ENCODE measurements at places on chromosomes 13 and 19.

DNA sequence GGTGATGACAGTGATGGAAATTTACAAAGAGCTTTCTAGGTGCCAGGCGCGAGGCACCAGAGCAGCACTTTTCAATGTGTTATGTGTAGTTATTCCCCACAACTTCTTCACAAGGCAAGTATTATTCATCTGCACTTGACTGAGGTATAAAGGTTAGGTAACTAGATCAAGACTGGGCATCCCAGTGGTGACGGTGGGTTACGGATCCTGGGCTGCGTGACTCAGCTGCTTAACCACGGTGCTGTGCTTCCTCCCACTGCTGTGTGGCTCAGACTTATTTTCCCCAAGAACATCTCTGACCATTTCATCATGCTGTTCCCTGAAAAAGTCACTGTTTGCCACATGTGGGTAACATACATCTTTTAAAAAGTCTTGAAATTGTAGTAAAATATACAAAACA lies 19.3 kb downstream of the EDDM13 start:
- no peak for DNase-seq

GRCh38 chr13:48431431-48431830 lies 18.5 kb upstream of the LPAR6 start:
- peak; percentile 85 for DNase-seq

DNA sequence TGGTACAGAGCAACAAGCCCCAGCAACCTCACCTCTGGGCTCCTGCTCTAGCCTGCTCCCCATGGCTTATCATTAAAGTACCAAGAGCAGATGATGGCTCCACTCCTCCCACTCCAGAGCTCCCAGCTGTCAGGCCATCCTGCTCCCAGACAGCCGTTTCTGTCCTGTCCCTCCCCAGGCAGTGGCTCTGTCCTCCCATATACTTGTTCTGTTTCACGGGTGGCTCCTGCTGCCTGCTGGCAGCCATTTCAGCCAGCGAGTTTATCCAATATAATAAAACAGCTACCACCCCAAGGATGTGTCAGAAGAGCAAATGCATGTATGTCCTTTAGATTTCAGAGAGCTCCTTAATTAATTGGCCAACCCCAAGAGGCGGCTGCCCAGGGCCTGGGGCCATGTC lies 79.4 kb upstream of the VSTM2B start:
- no peak for DNase-seq

- peak; percentile 74 for DNase-seq
Observed at GRCh38 chr13:45231722-45232121, 30.9 kb upstream of the KCTD4 start.

DNA sequence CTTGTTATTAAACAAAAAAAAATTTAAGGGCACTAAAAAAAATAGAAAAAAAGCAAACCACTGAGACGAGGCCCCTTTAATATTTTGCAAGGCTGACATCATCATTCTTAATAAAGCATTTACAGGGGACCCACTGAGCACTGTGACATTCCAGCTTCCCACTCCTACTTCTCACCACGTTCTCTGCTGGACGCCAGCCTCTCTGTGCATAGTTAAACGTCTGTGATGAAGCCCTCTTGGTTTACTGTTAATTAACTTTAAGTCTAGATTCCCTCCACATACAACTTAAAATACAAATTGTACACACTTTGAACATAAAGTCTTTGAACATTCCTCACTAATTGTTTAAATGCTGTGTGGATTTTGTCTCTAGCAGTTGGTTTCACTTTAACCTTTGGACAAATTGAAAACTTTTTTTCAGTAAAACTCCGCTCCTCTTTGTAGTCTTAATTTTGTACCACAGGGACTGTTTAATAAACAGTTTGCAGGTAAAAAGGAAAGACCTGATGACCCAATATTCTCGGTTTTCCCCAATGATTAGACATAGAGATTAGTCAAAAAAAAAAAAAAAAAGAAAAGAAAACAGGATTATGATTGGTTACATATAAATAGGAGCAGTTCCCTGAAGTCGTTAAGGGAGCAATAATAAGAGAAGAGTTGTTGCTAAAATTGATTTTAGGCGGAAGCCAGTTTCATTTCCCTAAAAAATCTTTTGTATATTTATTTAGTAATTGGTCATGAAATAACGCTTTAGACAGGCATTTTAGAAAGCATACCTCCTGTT lies 219.8 kb downstream of the MZT1 start:
- no peak for DNase-seq

GRCh38 chr19:55257461-55258420 lies 1.1 kb downstream of the PPP6R1 start:
- DNase-seq, result no peak

DNA sequence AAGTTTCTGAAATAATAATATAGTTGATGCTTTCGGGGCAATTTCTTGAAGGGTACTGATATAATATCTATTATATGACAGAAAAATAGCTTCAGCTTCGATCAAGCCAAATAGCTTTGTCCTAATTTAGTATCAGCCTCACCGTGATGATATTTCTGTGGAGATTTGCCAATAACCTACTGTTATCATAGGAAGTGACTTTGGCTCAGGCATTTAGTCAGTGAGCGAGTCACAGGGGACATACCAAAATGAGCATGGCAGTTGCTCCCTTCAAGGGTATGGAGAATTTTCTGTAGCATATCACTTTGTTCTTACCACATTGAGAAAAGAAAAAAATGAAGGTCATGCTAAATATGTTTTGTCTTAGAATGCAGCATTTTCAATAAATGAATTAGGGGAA lies 767.6 kb upstream of the SLITRK1 start:
- peak; percentile 34 for DNase-seq

- peak; percentile 83 for DNase-seq
Observed at GRCh38 chr19:10809651-10810285, 26.2 kb downstream of the TMED1 start.

GRCh38 chr19:6362027-6362350 lies 658 bp downstream of the CLPP start:
- no peak for DNase-seq

DNA sequence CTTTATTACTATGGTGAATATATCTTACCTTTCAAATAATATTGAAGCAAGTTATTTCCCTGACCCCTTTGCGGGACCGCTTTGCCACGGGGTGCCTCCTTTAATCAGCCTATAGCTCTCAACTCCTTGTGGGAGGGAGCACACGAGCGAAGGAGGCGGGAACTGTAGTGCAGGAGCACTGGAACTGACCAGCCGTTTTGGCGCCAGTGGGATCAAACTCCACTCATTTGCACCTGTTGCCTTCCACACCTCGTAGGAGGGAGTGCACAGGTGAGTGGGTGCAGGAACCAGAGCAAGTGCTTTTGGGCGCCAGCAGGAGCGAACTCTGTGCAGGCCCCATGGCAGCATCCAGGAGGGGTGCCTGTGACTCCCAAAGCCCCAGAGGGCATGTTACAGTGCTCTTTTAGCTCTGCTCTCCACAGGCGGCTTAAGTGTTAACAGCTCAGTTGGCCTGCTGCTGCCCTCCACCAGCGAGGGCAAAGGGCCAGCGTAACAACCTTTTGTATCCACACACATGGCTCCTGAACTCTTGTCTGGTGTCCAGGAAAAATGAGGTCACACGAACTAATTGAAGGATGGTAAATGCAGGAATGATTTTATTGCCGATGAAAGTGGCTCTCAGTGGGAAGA lies 206.9 kb downstream of the GGACT start:
- DNase-seq, result no peak

DNA sequence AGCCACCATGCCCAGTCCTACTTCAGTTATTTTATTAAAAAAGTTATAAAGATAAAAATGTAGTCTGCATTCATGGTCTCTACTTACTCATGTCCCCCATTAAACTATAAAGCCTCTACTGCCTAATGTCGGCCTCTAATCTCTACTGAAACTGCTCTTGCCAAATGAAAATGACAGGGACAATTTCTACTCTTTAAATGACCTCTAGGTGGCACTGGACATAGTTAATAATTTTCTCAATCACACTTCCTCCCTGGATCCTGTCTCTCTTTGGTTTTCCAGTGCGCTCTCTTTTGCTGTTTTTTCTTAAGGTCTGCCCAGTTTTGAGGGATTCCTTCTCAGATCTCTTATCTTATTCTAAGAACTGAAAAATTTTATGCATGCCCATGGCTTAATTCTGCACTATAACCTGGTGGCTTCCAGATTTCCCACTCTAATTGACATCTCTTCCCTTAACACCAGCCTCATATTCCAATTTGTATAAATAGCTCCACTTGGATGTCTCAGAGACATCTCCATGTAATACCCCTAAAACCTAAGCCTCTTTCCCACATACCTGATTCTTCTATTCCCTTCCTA lies 54.3 kb downstream of the MTMR6 start:
- peak; percentile 43 for DNase-seq

DNA sequence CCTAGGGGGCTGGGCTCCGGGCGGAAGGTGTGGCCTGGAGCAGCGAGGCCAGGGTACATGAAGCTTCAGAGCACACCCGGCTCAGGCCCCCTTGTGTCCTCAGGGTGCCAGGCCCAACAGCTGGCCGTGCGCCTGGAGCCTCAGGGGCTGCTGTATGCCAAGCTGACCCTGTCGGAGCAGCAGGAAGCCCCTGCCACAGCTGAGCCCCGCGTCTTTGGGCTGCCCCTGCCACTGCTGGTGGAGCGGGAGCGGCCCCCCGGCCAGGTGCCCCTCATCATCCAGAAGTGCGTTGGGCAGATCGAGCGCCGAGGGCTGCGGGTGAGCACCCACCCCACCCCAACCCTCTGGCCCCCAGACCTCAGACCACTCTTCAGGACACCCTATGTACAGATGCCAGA lies 3.2 kb downstream of the SYDE1 start:
- no peak for DNase-seq

DNA sequence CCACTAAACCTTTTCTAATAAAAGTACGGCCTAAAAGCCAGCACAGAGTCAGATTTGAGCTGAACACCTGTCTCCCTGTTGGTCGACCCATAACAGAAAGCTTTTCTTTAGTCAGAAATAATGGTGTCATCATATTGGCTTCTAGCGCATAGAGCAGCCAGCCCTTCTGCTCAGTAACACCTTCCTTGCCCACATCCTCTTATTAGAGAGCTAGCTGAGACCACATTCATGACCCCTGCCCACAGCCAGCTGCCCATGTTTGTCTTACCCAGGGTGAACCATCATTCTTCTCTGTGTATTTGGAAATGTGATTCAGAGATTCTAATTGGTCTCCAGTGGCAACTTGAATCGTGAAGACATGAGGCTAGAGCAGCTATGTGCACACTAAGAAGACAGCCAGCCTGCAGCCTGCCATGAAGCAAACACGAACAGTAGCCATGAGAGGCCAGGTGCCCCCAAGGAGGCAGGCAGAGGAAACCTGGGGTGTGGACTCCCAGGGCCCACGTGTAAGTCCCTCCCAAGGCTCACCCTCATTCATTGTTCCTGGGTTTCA lies 82.3 kb upstream of the PDCD5 start:
- no peak for DNase-seq

DNA sequence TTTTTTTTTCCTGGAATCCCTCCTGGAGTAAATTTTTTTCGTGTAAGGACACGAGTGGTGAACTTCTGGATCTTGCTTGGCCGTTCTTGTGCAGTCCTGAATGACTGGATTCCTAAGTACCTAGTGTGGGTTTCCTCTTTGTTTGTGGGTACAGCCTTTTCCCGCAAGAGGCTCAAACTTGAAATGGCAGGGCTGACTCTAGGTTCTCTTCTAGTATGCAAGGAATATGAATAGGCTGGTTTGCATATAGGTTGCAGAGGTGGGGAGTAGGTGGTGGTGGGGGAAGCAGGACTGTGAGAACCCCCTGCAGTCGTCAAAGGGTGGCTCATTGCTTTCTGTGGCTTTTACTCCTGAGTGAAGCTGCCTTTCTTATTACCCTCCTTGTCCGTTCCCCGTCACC lies 13.6 kb downstream of the UBAC2 start:
- no peak for DNase-seq

DNA sequence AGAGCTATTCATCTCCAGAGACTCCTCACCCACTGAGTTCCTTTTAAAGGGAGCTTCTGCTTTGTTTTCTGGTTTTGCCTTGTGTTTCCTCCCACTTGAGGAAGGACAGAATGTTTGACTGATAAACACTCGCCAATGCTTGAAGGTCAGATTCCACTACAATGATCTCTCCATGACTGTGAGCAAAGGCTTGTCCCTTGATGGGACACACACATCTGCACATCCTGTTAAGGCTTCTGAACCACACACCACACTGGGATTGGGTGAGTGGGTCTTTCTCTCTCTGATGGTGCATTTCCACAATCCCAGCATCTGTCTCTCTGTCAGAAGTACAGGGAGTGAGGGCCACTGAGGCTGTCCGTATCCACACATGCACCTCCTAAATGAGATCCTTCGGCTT lies 245.3 kb downstream of the IRS2 start:
- DNase-seq, result no peak

DNA sequence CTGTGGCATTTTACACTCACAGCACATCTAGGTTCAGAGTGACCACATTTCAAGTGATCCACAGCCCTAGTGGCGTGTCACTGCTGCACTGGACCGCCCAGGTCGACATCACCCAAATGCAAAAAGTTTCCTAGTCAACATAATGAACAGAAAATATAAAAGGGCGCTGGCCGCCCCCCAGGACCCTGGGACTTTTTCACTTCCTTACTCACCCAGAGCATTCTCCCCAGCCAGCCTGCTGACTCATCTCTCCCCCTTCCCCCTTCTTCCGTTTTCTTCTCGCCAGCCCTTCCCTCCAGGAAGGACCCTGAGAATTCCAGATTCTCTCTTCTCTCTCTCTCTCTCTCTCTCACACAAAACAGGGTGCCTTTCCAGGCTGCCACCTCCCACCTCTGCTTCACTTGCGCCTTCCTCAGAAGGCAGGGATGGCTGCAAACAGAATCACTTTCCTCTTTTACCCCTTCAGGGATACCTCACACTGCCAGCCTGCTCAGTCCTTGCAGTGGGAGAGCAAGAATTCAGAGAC lies 21.0 kb upstream of the GRWD1 start:
- DNase-seq, result peak; percentile 66

GRCh38 chr13:66556306-66556705 lies 673.8 kb downstream of the PCDH9 start:
- DNase-seq, result no peak

- DNase-seq, result peak; percentile 67
Observed at GRCh38 chr13:49635599-49636433, 7.5 kb downstream of the ARL11 start.

GRCh38 chr19:11722414-11722813 lies 16.3 kb downstream of the ZNF823 start:
- DNase-seq, result no peak

DNA sequence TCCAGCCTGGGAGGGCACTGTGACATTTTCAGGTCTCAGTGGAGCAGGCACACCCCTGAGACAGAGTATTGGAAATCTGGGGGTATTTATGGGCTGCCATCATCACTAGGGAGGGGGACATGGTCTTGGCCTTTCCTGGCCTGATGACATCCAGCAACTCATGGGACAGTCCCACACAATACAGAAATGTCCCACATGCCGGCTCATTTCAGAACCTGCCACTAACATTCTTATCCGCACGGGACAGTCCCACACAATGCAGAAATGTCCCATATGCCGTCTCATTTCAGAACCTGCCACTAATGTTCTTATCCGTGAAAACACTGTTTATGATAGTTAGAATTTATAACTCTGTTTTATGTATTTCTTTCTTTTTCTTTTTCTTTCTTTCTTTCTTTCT lies 9.8 kb downstream of the SLC8A2 start:
- DNase-seq, result no peak

DNA sequence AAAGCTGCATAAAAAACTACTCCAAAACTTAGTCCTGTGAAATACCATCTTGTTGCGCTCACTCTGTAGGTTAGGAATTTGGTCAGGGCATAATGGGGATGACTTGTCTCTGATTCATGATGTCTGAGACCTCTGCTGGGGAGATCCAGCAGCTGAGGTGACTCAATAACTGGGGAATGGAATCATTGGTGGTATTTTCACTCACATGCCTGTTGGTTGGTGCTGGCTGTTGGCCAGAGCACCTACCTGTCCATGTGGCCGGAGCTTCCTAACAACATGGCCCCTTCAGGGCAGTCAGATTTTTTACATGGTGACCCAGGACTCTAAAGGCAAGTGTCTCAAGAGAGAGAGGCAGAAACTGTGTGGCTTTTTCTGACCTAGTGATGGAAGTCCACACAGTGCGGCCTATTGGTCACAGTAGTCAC lies 7.4 kb upstream of the ESD start:
- no peak for DNase-seq

Measured in common myeloid progenitor, CD34-positive (primary cell).